ENCODE measurements at places on chromosomes 3 and 15.

DNA sequence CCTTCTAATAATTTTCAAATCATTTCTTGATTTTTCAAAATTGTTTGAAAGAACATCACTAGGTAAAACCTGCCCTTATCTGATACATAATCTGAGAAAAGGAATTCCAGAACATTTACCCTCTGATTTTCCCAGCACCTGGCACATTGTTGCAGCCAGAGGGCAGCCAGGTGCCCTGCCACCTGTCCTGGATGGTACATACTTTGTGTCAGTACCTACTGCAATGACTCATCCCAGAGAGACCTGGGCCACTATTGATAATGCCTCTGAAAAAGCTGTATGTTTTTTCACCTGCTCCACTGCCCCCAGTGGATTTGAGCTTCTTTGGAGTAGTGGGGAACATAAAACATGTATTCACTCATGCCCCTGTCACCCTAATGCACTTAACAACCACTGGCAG, 648.9 kb upstream of the GBE1 start:
- DNase-seq, result no peak

GRCh38 chr15:62818691-62819090, 223.9 kb upstream of the TPM1 start:
- DNase-seq, result no peak

DNA sequence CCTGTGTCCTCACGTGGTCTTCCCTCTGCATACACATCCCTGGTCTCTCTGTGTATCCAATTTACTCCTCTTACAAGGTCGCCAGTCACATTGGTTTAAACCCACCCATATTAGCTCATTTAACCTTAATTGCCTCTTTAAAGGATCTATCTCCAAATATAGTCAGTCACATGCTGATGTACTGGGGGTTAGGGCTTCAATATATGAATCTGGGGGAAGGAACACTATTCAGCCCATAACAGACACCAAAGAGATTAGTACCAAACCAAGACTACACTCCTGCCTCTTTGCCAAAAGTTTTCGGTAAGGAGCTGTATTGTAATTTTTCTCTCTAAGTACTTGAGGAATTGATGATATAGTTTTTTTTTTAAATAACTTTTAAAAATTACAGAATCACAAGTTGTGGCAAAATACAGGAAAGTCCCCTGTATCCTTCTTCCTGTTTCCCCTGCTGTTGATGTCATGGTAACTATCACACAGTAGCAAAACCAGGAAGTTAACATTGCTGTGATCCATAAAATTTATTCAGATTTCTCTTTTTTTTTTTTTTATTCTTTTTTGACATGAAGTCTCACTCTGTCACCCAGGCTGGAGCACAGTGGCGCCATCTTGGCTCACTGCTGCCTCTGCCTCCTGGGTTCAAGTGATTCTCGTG, 67.8 kb downstream of the SLCO3A1 start:
- DNase-seq, result no peak

GRCh38 chr3:50236484-50237132, 604 bp downstream of the GNAI2 start:
- DNase-seq, result no peak

DNA sequence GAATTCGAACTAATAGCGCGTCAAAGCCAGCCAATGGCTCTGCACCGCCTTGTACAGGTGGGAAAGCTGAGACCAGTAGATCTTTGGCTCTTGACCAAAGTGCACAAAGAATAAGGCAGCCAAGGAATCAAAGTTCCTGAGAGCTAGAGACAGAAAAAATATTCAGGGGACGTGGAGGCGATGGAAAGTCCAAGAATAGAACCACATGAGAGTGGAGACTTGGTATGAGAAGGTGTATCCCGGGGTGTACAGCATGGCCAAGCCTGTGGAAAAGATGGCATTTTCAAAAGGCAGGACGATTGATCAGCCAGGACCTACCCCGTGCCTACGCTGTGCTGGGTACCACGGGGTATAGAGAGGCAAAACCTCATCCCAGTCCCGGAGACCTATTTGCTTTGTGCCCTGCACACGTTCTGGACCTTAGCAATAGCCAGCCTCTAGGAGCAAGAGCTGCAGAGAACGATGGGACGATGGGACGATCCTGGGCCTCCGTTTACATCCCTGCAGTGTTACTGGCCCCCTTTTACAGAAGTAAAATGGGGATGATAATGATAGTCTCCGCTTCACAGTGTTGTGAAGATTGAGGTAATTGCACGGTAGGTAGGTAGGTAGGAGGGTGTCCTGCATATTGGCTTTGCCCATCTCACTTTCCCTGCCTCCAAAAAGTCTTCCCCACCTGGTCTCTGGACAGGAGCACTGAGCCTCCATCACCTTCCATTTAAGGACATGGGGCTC, 583 bp upstream of the RBSN start:
- no peak for DNase-seq
